ENCODE measurements at places on chromosomes 3 and 15.

DNA sequence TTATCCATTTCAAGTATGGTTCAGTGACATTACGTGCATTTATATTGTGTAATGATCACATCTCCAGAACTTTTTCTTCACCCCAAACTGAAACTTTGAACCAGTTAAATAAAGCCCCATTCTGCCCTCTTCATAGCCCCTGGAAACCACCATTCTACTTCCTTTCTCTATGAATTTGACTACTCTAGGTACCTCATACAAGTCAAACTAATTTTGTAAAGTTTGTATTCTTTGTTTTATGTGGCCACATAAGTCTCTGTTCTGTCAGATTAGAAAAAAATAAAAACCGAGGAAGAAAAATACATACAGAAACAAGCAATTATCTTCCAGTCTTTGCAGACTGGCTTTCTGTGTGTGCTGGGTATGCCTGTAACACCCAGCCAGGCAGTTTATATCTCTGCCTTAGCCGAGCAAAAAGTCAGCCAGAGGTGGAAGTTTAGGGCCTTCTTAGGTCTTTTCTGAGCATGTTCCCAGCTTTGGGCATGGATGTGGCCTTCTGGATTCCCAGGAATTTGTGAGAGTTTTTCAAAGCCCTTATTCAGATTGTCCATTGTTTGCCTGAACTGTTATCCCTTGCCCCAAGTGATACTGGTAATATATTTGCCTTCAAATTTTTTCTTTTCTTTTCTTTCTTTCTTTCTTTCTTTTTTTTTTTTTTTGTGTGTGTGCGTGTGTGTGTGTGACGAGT, 6.0 kb upstream of the GRAMD1C start:
- DNase-seq: no peak

GRCh38 chr3:129015388-129016105, 14.4 kb downstream of the EFCC1 start:
- no peak for DNase-seq

GRCh38 chr15:65027593-65027992, 1.8 kb downstream of the MTFMT start:
- no peak for DNase-seq

DNA sequence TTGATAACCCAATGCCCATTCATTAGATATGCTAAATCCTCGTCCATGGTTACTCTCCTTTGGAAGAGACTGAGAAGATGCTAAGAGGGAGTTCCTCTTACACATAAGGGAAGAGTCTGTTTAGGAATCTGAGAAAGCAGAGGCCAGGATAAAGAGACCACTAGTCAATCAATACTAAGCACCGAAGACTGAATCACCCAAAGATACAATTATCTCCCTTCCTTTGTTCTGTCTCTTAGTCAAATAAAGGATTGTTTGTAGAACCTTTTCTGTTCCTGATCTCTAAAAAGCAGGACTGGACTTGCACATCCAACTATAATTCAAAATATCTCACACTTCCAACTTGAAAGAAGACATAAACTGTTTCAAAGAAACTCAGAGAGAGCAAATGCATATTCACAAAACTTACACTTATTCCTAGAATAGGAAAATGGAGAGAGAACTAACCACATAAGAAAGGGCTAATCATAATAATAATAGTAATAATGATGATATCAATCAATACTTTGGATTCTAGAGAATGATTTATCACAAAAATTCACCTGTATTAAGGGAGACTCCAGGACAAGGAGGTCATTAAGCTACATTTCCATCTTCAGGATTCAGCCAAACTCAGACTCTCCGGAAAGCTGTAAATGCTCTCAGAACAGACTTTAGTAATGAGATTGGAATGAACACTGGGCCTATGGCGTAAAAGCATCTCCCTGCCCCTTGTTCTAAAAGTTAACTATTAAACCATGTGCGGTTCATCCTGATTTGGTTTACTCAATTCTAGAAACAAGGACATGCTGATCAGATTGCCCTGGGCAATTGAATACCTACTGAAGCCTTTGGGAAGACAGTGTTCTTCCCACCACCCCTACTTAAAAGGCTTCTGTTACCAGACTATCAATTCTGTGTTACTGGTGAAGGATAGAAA, 401.5 kb downstream of the ZBTB20 start:
- peak; percentile 89 for DNase-seq

- DNase-seq: peak; percentile 83
These were observed at the start of gene NBEAL2 for GRCh38 chr3:46978985-46979944. NBEAL2 (plus strand) TSS chr3:46979666; CDS start chr3:46979862, 196 bp downstream.

GRCh38 chr15:101107625-101108460, 144.0 kb downstream of the CHSY1 start:
- no peak for DNase-seq

- no peak for DNase-seq
These were observed 15.4 kb downstream of the ZSCAN2 start for GRCh38 chr15:84616235-84616634.

DNA sequence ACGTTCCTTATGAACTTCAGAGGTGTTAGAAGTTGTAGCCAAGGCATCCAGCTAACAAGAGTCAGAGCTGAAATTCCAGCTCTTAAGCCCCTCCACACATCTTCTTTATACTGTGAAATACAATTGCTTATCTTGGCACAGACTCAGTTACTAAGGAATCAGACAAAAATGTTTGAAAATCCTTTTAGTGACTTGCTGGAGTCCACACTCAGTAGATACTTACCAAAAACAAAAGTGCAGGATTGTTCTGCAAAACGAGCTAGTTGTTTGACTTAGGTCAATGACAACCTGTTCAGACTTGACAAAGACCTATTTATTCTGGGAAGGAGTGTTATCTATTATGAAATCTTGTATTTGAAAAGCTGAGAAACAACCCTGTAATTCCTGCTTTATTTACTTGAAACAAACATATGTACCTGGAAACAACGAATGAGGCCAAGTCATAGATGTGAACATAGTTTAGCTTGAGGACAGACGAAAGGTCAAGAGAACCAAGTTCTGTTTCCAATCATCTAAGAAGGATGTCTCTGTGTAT, 38.5 kb downstream of the B3GNT5 start:
- no peak for DNase-seq

GRCh38 chr3:47163169-47164006, 525 bp downstream of the SETD2 start:
- no peak for DNase-seq

DNA sequence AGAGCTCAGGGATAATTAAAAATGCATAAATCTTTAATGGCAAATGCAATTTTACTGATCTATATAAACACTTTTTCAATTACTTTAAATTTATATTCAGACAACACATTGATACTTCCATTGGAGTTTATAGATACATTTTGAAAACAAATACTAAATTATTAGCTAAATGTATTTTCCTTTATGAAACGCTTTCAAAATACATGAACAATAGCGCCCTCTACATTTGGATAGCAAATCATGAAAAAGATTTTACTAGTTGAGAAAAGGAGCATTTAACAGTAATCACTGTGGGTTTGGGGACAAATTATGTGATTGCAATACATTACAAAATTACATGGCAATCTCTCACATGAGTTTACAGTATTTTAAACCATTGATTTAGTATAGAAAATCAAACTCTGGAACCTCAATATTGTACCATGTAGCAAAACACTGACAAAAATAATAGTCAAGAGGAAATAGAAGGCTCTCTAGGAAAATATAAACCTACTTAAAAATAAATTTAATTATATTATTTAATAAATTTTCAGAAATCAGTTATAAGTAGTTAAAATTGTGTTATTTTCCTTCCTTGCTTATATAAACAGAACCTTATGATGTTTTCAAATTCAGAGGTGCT, 207.9 kb downstream of the ZIC1 start:
- DNase-seq: peak; percentile 12

DNA sequence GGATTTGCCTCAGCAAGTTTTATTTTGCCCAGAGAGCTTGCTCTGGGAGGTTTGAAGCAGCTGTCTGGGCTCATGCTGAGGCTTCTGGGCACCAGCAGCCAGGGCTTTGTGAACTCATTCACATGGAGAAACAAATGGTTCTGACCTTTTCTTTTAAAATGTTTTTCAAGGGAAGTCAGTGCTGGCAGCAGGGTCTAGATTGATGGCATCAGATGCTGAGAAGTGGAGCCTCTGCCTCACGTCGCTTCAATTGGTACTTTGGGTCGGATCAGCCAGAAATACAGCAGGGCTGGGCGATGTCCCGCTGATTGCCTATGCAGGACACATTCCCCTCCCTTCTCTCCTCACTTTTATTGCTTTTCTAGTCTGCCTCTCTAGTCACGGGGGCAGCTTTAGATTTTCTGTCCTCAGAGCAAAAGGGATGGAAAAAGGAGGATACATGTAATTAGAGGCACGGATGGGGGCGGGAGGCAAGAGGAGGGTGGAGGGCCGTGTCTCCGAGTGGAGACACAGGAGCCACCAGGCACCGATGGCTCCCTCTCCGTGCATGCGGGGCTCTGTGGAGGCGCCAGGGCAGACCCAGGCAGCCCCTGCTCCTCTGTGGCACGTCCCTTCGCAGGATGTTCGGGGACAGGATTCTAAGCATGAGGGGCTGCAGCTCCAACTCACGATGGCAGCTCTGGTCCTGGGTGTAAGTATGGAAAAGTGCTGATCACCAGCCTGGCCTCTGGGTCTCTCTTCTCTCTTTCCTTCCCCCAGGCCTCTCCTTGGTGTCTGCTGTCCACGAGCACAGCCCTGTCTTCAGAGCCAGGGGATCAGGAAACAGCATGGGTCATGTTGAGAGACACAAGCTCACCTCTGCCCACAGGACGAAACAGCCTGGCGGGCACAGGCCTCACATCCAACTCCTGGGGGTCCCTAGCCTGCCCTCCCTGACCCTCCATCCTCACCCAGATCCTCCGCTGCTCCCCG, 116.1 kb downstream of the FAM43A start:
- no peak for DNase-seq

DNA sequence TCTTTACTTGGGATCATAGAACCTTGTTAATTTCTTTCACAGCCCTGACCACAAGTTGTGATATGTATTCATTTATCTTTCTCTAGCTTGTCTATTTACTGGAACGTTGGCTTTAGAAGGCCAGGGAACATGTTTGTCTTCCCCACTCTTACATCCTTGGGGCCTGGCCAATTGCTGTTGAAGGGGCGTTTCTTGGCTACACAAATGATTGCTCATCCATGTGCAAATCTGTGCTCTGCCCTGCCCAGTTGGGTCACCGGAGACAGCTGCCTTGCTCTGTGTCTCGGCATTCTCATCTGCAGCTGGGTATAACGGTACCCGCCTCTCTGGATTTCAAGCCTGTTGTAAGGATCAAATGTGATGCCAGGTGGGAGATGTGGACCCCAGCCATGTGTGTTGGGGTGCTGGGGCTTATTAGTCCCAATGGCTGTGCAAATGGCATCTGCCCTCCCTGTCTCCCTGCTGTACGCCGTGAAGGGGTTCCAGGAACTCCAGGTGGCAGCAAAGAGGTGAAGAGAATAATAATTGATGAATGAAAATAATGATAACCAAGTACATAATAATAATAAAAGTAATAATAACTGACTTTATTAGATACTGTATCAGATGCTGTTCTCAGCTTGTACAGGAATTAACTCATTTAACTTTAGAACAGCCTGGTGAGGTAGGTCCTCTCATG, 24.0 kb upstream of the TLE3 start:
- DNase-seq: no peak
